ENCODE measurements at places on chromosomes 12 and 14.
A peak's percentile ranks its signal among the peaks of the same experiment; 100 is the strongest.

GRCh38 chr12:21429994-21430393 lies 7.5 kb upstream of the PYROXD1 start:
- DNase-seq, result no peak

- DNase-seq, result peak; percentile 27
Measured at GRCh38 chr14:100019156-100019744, 46.0 kb upstream of the EVL start.

DNA sequence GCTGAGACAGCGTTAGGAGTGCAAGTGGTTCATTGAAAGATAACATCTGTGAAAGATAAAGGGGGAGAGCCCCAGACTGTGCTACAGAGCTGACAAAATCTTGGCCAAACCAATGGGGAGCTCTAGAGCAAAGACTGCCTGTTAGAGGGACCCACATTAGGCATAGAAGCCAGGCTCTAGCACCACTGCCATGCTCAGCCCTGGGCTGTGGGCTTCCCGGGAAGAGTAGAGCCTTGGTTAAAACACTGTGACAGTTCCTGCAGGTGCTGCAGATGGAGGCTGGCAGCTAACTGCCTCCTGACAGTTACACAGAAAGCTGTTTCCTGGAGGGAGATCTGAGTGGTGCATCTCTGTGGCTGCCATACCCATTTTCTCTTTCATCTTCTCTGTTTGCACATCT lies 23.0 kb downstream of the TSHR start:
- no peak for DNase-seq

- DNase-seq, result peak; percentile 37
Measured at GRCh38 chr12:112112409-112113133, 4.0 kb upstream of the NAA25 start.

DNA sequence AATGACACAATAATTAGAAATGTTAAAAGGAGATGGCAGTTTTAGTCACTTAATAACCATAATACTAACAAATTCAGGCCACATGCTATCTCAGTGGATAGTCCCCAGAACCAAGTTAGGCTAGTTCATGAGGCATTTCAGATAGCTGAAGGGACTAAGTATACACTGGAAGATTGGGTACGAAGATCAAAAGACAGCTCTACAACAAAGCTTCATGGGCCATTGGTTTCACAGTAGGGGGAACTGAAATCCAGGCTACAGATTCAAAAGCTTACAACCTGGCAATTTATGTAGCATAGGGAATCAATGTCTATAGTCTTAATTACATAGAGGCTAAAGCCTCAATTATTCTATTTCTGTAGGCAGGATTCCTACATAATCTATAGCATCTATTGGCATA lies 343.0 kb downstream of the RGS6 start:
- DNase-seq, result no peak
